Sigmoid colon (tissue), 7 donors: ENCODE measurements at places on chromosomes 11 and 22. TPM values are rescaled to one million over a fixed set of nuclear protein-coding genes. Genes with fewer than 3 reads are reported as not detected.

DNA sequence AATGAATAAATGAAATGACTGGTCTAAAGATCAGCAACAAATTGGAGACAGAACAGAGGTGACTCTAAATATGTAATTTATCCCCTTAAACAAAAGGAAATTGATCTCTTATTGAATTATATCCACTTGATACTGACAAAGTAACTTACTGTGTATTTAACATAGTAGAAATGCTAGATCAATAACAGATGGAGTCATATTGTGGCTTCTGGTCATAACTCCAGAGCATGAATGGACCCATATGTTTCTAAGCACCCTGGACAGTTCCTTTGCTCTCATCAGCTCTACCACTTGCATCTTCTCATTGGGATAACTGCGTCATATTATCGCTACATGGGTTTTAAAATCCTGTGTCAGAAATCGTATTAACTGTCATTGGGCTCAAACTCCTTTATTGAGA, 222.3 kb downstream of the ETS1 start:
- DNase-seq = no peak
- no peaks in the 10 kb centered on the region for H3K27me3 ChIP-seq
- H3K27ac ChIP-seq = no peak overlapping the region
- H3K4me3 ChIP-seq = no peak overlapping the region

Gene TRPM5
- not detected for total RNA-seq

GRCh38 chr11:106280036-106280435, 202.6 kb downstream of the AASDHPPT start:
- no peak overlapping the region for H3K27ac ChIP-seq
- H3K36me3 ChIP-seq = no peaks in the 10 kb centered on the region
- H3K27me3 ChIP-seq = no peaks in the 10 kb centered on the region

DNA sequence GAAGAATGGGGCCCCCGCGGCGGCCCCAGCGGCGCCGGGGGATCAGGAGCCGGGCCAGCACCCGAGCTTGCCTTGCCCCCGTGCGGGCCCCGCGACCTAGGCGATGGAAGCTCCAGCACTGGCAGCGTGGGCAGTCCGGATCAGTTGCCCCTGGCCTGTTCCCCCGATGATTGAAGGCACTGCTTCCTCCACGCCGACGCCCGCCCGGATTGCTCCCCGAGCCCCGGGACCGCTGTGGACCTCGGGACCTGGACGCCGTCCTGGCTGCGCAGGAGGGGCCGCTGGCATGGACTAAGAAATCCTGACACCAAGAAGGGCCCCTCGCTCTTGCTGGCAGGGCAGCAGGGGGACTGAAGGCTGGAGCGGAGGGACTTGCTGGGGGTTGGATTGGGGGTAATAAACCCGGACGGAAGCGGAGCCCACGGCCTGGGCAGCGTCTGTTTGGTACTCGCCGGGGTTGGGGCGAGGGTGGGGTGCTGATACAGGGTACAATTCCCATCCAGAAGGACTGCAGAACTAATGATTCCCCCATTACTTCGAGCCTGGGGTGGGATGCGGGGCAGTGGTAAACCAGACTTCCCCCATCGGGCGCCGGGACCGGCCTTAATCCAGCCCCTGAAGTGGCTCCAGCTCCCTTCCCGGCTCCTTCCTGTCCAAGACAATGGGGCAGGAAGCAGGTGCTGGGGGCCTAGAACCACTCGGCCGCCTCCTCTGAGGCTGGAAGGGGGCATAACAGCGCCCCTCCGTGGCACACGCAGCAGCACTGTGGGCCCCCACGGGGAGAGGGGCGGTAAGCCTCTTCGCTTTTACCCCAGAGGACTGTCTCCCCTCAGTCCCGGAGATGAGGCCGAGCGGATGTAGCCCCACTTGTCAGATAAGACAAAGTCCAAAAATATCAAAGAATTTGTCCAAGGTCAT, 1.0 kb downstream of the CCDC85B start:
- peaks cover 63% of the 10 kb centered on the region for H3K4me1 ChIP-seq
- peaks cover 6% of the 10 kb centered on the region for H3K36me3 ChIP-seq

Gene NAALADL1
- 45.7 TPM for total RNA-seq

DNA sequence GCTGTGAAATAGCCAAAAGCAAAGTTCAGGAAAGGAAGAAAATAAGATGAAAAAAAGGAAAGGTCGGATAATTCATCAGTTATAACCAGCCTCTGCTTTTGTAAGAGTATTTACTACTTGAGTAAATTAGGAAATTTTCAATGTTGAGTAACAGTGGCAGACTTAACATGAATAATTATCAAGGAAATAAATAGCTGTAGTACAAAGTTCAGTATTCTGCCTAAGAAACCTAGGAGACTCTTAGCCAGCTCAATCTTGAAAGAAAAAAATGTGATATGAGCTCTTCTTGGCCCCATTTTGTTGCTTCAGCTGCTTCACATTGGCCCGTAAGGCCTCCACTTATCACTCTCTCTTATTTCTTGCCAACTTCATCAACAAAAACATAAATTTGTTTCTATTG, 17.0 kb upstream of the DNAJB7 start:
- DNase-seq = no peak
- peaks cover 14% of the 10 kb centered on the region for H3K36me3 ChIP-seq
- no peaks in the 10 kb centered on the region for H3K4me1 ChIP-seq
- no peak overlapping the region for H3K4me3 ChIP-seq
- no peaks in the 10 kb centered on the region for H3K27me3 ChIP-seq
